ENCODE measurements at places on chromosomes 3 and 15. TPM values are rescaled to one million over a fixed set of nuclear protein-coding genes. Genes with fewer than 3 reads are reported as not detected.

GRCh38 chr3:175956964-175957363, 1097.8 kb downstream of the NAALADL2 start:
- no peak for DNase-seq

- no peak for DNase-seq
Observed at GRCh38 chr3:133527081-133527715, 46.3 kb upstream of the CDV3 start.

DNA sequence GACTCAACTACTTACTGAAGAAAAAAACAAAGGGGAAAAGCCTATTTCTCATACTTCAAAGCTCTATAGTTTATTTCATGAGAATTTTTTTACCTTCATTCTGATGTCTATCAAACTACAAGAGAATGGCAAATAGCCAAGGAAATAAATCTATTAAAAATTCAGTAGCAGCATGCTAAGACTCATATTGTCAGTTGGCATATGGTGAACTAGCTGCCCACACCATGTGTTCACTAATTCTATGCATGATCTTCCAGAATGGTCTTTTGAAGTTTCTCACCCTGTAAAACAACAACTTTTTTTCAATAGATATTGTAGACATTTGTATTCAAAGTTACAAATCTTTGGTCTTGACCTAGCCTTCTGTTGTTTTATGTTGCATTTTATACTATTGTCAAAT, 386.2 kb downstream of the RSL24D1 start:
- DNase-seq = no peak

GRCh38 chr3:78076379-78076778, 1036.5 kb downstream of the ROBO2 start:
- no peak for DNase-seq

TTC14 gene
- 19.7 TPM for total RNA-seq

DNA sequence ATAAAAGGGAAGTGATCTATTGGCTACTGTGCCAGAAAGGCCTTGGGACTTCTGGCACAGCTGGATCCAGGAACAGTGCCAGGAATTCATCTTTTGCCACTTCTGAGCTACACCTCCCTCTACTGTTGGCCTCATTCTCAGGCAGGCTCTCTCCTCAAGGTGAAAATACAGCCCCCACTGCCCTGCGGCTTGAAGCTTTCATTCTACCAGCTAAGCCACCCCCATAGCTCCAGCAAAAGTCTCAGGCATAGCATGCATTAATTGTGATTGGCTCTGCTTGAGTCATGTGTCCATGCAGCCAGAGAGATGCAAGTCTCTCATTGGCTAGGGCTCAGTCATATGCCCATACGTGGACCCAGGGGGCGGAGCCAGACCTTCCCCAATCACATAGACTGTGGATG, 142.4 kb downstream of the TPRA1 start:
- no peak for DNase-seq

- no peak for DNase-seq
Observed at GRCh38 chr15:34628577-34629152, 45.2 kb upstream of the GOLGA8B start.

DNA sequence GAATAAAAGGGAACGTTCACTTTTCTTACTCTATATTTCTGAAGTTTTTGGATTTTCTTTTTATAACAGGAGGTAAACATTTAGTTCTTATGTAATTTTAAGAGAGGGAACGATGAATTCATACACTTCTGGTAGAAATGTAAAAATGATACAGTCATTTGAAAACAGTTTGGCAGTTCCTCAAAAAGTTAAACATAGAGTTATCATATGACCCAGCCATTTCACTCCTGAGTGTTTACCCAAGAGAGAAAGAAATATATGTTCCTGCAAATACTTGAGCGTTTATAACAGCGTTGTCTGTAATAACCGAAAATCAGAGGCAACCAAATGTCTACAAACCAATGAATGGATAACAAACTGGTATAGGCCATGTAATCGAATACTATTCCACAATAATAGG, 20.8 kb upstream of the CCR9 start:
- no peak for DNase-seq

DNA sequence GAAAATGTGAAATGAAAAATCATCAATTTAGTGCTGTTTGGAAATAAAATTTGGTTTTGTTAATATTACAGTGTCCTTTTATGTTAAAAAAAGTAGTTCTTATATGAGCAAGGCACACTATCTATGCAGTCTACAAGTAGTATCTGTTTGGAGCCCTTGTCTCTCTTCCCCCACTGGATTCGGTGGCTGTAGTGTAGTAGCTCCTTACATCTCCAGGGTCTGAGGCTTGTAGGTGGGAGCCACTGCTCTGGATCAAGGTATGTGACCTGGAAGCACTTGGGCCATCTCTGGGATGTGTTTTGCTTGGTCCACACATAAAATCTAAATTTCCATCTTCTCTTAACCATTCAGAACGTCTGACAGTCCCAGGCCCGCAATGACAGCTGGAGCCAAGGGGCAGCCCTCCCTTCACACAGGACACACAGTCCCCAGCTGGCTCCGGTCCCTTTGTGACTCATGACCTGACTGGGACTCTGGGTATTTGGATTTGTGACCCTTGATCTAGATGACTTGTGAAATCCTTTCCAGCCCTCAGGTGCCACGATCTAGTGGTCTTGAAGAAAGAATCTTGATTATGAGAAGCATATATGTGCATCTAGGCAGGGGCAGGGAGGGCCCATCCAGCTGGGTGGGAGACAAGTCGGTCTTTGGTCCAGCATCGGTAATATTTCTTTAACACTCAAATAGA, 80.0 kb downstream of the USP13 start:
- DNase-seq = peak; percentile 81

DNA sequence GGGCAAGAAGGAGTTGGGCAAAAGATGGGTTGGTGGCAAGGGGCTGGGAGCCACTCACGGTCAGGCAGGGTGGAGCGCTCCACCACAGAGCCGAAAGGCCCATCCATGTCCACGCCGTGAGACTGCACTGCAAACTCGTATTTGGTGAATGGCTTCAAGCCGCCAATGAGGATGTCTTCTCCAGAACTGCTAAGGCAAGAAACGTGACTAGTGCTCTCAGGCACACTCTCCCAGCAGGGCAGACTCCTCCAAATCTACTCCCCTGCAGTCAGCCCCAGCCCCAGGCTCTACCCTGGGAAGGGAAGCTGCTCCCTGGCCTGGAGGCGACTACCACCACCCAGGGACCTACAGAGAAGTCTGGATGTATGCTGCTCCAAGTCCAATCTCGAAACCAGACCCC, 11.4 kb upstream of the IGDCC3 start:
- no peak for DNase-seq

CACNA1D gene
- total RNA-seq = 1.4 TPM

TMCC1 gene
- 36.2 TPM for total RNA-seq

ECE2 gene
- total RNA-seq = 0.45 TPM

CADM2 gene
- total RNA-seq = 11.4 TPM

DNA sequence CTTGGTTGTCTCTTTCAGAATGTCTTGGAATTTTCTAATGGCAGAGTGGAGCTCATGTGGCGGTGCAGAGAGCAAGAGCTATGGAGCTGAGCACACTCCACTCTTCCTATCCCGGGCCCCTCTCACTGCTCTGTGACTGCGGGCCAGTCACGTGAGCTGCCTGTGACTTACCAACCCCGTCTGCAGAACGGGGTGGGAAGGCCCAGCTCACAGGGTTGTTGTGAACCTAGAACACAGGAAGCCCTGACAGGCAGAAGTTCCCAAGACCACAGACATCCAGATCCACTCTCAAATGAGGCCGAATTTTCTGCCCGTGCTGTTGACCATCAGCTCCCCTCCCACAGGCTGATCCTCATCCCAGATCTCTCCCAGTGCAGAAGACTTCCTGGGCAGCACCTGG, 35.5 kb upstream of the PLXNA1 start:
- DNase-seq = no peak

DNA sequence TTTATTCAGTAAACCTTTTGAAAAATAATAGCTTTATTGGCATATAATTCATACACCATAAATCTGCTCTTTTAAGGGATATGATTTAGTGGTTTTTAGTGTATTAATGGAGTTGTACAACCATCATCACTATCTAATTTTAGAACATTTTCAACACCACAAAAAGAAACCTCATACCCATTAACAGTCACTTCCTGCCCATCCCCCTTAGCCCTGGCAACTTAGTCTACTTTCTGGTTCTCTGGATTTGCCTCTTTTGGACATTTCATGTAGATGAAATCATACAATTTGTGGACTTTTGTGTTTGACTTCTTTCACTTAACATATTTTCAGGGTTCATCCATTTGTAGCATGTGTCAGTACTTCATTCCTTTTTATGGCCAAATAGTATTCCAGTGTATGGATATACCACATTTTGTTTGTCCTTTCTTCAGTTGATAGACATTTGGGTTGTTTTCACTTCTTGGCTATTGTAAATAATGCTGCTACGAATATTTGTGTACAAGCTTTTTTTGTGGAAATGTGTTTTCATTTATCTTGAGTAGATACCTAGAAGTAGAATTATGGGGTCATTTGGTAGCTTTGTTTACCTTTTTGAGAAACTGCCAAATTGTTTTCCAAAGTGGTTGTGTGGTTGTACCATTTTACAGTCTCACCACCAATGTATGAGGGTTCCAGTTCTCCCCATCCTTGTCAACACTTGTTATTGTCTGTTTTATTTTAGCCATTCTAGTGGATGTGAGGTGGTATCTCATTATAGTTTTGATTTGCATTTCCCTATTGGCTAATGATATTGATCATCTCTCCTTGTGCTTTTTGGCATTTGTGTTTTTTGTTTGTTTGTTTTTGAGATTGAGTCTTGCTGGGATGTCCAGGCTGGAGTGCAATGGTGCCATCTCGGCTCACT, 45.8 kb downstream of the SMAD3 start:
- no peak for DNase-seq

DNA sequence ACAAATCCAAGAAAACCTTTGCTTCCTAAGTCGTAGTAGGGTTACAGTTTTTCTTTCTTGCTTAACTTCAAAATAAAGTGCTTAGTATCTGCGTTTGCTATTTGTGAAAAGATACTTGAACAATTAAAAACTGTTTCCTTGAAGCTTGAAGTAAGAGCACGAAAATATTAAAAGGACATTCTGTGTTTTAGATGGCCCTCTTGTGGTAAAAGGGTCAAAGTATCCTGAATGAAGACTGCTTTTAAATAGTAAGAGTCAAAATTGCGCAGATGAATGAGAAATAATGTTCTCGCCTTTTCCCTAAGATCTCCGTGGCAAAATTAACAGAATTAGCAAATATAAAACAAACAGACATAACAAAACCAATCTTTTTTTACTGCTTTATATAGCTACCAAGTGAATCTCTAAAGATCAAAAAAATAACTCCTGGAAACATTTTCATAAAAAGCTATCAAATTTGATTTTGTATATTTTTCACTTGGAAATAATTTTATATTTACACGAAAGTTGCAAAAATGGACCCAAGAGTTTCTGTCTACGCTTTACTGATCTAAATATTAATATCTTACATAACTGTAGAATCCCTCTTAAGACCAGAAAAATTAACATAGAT, 175.4 kb downstream of the MBNL1 start:
- DNase-seq = no peak

GRCh38 chr3:64957408-64958198, 269.8 kb upstream of the ADAMTS9 start:
- DNase-seq = no peak

DNA sequence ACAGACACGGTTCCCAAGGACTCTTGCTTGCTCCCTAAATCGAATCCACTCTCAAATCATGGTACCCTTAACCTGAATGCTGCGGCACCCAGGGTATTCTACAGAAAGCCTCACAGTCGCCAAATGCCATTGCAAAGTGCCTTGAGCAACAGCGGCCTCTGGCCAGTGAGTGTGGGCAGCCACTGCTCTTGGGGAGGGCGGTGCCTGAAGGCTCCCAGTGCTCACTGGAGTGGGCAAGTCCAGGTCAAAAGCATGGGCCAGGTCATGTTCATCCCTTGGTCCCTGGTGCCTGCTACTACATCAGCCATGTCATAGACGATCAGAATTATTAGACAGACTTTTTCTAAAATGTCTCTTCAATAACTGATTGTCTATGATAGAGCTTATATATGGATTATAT, 82.5 kb downstream of the ADAMTS17 start:
- DNase-seq = peak; percentile 53

TRIM42 gene
- not detected for total RNA-seq

- DNase-seq = no peak
Observed at GRCh38 chr3:152769523-152769922, 65.4 kb upstream of the P2RY1 start.

GOLGA8K gene
- not detected for total RNA-seq

GRCh38 chr3:46985588-46985987, 6.1 kb downstream of the NBEAL2 start:
- DNase-seq = no peak

GRCh38 chr3:187651282-187651681, 18.9 kb downstream of the SST start:
- no peak for DNase-seq

- no peak for DNase-seq
Observed at GRCh38 chr3:143989461-143989860, 17.8 kb downstream of the DIPK2A start.

GRCh38 chr3:125120379-125121122, 64.8 kb upstream of the HEG1 start:
- DNase-seq = no peak

SLC6A20 gene
- total RNA-seq = 0.29 TPM

- no peak for DNase-seq
Observed at GRCh38 chr15:95134431-95135110, 903.2 kb downstream of the MCTP2 start.

C3orf22 gene
- total RNA-seq = not detected

- no peak for DNase-seq
Observed at GRCh38 chr15:98663606-98664005, 15.3 kb downstream of the IGF1R start.

C3orf20 gene
- total RNA-seq = not detected

GOLGA8Q gene
- total RNA-seq = 0.98 TPM

- no peak for DNase-seq
Observed at GRCh38 chr3:97959872-97960271, 12.4 kb downstream of the RIOX2 start.
